ENCODE measurements at places on chromosomes 7 and 10.

DNA sequence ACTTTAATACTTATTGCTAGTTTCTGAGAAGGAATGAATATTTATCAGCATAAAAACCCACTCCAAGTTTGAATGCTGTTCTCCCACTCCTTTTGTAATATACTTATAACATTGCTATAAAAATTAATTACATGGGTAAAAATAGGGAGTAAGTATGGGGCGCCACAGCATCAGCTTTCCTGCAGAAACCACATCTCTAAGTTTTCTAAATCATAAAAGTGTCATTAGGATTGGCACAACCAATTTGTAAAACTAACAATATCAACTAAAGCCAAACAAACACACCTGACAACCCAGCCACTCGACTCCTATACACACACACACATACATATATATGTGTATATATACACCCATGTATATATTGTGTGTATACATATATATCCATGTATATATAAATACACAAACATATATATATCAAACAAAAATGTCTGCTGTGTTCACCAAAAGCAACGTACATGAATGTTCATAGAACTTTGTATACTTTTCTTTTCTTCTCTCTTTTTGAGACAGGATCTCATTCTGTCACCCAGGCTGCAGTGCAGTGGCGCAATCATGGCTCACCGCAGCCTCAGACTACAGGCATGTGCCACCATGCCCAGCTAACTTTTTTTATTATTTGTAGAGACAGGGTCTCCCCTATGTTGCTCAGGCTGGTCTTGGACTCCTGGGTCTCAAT lies 14.8 kb upstream of the LRRC17 start:
- no peak for DNase-seq

GRCh38 chr10:5902511-5903274 lies 12.7 kb downstream of the FBH1 start:
- DNase-seq = no peak

DNA sequence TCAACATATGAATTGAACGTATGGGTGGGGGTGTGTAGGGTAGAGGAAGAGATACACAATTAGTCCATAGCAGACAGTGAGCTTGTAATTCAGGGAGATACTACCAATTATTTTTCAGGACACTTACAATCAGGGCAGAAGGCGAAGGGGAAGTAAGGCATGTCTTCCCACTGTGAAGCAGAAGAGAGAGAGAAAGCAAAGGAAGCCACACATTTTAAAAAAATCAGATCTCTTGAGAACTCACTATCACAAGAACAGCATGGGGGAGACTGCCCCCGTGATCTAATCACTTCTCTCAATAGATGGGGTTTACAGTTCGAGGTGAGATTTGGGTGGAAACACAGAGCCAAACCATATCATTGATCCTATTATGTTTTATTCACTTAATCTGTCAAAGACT lies 116.4 kb upstream of the RPA3 start:
- DNase-seq = no peak

DNA sequence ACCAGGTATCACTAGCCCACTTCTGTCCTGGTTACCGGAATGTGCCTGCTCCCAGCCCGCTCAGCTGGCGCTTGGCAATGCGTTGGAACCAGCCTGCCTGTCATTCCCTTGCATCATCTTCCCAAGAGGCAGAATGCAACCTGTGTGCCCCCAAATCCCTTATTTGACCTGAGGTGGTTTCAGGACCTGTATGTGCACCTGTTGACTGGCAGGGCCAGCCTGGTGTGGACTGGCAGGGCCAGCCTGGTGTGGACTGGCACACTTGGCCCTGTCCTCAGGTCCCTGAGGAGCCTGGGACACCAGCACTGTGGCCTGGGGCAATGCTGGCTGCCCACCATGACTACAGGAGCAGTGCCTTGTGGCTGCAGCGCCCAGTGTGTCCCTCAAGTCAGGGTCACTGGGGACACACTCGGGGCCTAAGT lies 38.2 kb downstream of the ZNF467 start:
- DNase-seq = no peak

DNA sequence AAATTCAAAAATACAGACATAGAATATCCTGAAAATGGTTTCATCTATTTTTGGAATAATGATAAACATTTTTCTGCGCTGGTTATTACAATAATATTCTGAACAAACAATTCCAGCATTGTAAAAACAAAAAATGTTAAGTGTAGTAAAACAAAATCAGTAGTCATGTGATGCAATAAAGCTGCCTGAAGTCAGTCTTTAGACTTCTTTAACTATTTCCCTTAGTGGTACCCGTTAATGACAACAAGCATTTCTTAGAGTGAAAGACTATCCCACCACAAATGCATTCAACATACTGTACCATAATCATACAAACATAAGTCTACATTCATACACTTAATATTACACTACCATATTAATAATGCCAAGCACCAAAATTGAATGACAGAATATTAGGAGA lies 1.6 kb downstream of the SKAP2 start:
- no peak for DNase-seq

DNA sequence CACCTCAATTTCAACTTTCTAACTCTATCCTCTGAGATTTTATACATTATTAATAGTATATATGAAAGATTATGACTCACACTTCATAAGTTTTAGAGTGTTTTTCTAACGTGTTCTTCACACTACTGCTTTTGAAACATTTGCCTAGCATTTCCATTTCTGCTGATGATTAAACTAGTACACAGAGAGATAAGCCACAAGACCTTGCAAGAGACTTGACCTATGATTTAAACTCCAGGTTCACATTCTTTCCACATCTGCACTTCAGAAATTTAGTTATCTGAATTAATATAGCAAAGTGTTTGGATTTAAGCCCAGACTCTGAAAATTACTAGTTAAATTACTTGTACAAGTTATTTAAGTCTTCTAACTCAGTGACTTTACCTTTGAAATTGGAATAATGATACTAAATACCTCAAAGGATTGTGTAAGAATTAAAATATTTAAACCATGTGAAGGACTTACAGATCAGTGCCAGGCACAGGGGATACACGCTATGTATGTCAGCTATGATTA lies 66.6 kb downstream of the PCLO start:
- DNase-seq = no peak

- no peak for DNase-seq
Observed at GRCh38 chr10:62772186-62772974, 32.1 kb upstream of the ADO start.

GRCh38 chr10:30436191-30436611 lies 2.2 kb downstream of the MAP3K8 start:
- DNase-seq = no peak

GRCh38 chr10:132479603-132480221 lies 57.9 kb upstream of the INPP5A start:
- DNase-seq = no peak

DNA sequence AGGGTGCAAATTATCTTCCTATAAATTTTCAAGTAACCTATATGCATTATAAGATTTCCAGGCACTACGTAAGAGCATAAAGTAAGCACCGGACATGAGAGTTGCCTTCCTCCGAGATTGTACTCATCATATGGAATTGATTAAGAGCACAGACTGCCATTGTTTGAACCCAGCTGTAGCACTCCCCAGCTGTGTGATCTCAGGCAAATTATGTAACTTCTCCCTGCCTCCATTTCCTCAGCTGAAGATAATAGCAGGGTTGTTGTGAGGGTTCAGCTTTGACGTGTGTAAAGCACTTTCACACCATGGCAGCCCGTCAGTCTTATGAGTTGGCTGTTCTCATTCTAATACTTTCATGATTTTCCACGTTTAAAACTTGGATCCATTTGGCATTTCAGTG lies 122.6 kb downstream of the ITIH5 start:
- DNase-seq = no peak

DNA sequence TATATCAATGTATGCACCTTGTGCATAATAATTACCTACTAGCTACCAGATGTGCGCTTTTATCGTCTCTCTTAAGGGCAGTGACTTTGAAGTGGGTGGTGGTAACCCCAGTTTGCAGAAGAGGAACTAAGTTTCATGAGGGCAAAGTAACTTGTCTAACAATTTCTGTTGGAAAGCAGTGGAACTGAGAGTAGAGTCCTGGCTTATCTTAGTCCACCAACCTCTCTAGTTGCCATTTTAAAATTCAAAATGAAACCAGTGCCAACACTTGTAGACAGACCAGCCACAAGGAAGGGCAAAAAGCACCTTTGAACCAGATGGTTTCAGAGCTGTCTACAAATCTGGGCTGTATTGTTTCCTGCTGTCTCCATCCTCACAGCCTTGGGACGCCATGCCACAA lies 32.0 kb upstream of the RBM20 start:
- DNase-seq = no peak

GRCh38 chr10:89345367-89346000 lies 17.7 kb downstream of the IFIT3 start:
- DNase-seq = no peak

- no peak for DNase-seq
Observed at GRCh38 chr10:128926711-128927110, 540.3 kb upstream of the MGMT start.

DNA sequence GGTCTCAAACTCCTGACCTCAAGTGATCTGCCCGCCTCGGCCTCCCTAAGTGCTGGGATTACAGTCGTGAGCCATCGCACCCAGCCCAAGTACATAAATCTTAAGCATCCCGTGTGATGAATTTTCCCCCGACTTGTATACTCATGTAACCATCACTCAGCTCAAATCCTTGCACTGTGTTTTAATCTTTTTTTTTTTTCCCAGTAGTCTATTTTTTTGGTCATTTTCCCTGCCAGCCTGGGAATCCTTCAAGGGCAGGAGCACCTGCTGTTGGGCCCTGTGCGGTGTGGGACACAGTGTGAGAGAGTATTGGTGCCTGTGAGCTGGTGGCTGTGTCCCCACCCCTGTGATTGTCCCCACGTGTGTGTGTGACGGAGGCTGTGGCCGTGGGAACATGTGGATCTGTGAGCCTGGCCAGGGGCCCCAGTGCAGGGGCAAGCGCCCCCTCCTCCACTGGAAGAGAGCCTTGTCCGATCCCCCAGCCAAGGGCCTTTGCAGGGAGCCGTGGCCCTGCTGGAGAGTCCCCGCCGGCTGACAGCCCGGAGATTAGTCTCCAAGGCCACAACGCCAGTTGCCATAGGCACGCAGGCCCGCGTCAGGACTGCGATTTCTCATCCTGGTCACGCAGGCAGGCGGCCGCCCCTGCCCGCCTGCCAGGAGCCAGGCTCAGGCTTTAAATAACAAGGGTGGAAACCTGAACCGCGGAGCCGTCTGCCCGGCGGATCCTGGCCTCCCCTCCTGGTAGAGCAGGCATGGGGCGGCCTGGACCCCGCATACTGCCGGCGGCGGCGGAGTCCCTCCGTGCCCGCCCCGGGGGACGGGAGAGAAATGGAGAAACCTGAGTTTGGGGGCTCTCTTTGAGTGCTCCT lies 26.5 kb downstream of the GTF2IRD1 start:
- no peak for DNase-seq

DNA sequence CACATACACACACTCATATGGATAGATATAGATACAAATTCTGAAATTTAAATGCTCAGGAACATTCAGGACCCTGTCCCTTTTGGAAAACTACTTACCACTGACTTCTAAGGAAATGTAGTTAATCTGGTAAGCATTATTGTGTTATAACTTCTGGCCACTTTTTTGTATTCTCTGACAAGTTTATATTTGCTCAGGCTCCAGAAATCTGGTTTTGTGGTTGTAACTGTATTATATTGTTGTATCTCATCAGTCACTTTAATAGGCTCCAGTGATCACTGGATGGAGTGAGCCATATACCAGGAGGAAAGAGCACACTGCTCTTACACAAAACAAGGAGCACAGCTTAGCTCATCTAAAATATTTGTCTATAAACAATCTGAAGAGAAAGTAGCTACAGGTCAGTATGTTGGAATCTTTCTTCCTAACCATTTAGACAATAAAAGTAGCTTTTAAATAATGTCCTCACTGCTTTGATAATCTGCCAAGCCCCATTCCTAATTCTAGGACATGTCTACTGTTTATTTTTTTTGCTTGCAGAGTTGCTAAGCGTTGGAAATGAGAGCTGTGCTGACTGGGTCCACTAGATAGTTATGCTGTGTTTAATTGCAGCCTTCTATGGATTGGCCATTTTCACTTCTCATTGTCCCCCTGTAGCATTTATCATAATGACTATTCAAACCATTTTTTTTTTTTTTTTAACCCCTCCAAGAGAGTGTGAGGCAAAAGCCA lies 43.8 kb downstream of the SMNDC1 start:
- DNase-seq = no peak

- no peak for DNase-seq
Observed at GRCh38 chr7:30093420-30093952, 41.3 kb upstream of the MTURN start.

DNA sequence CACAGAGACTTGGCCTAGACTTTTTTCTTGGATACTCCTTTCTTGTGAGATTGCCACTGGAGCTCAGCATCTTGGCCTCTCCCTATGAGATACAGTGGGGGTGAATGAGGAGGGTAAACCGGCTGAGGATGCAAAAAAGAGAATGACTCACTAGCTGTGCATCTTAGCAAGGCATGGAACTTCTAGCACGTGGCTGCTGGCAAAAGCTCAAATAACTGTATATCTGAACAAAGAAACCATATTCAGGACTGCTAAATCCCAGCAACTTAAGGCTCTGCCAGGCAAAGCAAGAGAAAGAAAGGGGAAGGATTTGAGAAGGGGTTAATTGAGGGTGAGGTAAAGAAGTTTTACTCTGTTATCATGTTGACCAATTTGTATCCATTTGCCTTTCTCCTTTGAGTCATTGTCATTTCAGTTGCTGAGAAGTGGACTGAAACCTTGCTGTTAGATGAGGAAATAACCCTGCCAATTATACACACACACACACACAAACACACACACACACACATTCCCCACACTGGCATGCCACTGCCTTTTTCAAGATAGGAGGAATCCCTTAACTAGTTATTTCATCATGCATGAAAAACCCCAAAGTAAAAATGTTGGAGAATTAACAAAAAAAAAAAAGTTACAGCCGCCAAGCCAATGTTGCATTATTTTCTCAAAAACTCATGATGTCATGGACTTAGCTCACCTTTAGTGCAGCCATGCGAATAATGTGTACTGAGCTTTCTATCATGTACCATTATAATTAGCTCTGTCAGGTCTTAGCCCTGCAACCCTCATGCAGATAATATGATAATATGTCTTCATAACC lies 997.3 kb downstream of the LRMDA start:
- DNase-seq = no peak

DNA sequence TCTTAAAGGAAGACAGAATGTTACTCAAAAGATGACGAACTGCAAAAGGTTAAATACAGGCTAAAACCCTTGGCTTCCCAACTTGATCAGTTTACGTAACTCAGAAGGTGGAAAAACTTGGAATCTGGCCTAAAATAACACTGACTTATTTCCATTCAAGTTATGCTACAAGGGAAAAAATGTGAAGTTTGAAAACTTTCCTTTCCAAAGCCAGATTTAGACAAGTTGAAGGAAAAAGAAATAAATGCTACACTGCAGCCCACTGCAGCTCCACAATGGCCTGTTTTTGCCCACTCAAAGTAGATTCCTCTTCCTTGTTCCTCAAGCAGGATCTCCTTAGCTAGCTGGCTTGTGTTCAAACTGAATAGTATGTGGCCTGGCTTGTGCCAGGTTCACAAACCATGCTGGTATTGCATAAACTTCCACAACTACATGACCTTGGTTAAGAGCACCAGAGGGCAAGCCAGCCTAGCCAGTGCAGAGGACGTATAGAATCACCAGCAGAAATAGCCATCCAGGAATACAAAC lies 166.2 kb downstream of the CPEB3 start:
- DNase-seq = no peak
